ENCODE measurements at places on chromosomes 7 and 10.

DNA sequence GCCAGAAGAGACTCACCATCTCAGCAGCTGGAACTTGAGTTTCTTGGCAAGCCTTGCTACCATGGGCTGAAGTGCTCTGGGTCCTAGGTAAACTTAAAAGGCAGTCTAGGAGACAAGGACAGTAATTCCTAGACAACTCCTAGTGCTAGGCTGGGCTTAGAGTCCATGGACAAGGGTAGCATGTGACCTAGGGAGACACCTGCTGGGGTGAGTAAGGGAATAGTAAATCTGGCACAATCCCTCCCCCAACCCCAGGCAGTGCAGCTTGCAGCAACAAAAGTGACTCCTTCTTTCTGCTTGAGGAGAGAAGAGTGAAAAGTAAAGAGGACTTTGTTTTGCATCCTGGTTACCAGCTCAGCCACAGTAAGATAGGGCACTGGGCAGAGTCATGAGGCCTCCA is 316.5 kb upstream of the IMMP2L start:
- DNase-seq, result no peak

DNA sequence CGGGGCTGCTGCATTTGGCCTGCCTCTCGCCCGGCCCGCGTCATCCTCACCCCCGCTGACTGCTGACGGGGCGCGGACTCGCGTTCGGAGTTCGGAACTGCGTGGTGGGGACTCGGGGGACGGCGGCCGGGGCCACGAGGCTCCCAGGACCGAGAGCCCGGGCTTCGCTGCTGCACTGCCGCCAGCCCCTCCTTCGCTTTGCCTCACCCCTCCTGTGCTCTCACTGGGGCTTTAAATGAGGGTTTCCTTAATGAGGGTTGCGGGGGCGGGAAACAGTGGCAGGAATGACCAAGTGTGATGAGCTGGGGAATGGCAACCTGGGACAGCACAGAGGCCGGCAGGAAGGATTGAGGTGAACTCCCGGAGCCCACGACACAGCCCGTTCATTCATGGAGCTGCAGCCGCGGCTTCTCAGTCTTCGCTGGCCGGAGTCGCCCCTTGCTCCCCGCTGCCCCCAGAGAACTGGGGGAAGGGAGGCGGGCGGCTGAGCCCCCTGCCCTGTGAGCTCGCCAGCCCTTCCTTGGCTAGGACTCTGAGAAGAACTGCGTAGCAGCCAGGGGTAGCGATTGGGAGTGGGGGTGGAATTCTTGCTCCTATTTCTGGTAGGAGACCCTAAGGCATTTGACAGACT is 1.5 kb upstream of the LRRC4 start:
- no peak for DNase-seq

- DNase-seq, result no peak
Observed at GRCh38 chr10:65219444-65219843, 1698.2 kb downstream of the REEP3 start.

GRCh38 chr10:30944005-30944404 is 87.7 kb downstream of the ZNF438 start:
- no peak for DNase-seq

- DNase-seq, result no peak
Observed at GRCh38 chr10:79254333-79255006, 92.8 kb upstream of the PPIF start.

GRCh38 chr10:128540781-128541761 is 414.8 kb upstream of the MKI67 start:
- DNase-seq, result no peak

- no peak for DNase-seq
Observed at GRCh38 chr10:44982114-44982460, 3.5 kb upstream of the DEPP1 start.

GRCh38 chr7:142381727-142382390 is 124.0 kb upstream of the PRSS58 start:
- DNase-seq, result no peak

DNA sequence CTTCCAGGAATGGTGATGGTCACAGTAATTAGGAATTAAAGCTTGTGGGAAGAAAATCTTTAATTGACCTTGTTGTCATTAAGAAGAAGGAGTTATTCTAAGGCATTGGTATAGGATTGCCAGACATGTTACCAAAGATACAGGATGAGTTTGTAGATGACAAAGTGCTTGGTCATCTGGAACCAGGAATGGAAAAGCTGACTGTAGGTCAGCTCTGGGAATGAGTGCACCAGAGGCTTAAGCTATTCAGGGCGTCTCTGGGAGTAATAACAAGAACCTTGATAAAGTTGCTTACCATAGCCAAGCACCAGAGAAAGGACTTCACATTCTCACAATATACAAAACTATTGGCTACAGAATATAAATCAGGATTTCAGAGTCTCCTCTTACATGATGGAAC is 89.0 kb downstream of the PHTF2 start:
- DNase-seq, result no peak

DNA sequence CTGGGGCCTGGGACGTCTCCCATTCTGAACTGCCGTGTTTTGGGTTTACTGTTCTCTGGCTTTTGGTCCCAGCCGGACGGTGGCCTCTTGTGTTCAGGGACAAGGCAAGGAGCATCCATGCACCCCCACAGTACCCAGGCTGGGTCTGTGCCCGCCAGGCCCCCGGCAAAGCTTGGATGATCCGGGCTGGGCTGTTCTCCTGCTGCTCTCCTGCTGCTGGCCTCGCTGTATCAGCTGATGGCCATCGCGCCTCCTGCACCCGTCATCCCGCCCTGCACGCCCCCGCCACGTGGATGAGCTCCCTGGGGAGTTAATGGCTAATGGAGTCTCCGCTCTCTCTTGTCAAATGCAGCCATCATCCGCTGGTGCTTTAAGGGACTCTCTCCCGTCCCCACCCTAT is 14.9 kb upstream of the PSMG3 start:
- DNase-seq, result no peak

DNA sequence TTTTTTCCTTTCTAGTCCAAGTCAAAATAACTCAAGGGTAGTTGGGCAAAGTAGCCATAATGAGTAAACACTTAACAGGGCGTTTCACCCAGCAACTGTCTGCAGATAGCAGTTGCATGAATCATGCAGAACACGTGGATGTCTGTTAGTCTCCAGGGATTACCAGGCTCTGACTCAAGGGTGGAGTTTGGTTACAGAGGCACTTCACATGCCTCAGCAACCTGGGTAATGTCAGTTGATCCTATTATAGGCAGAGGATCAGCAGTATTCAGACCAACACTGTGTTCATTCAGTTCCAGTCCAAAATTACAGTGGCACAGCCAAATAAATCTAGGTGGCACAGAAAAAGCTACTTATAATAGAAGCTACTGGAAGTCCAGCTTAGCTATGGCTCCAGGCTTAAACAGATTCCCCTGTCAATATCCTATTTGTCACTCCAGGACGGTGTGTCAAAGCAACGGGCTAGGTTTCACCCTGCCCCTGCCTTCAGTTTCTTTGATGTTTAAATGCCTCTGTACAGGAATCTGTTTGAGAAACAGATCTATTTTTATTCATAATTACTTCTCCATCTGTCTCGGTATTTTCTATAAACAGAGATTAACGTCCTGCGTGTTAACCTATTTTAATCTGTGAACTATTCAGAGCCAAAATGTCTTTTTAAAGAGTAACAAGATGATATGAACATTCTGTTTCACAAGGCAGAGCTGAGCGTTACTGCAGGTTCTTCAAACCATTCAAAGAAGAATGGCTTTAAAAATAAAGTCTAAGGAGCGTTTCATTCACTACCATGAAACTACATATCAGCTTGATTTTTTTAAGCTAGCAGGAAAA is 162.6 kb upstream of the AKR1E2 start:
- DNase-seq, result no peak

GRCh38 chr7:91503934-91504555 is 239.8 kb downstream of the FZD1 start:
- DNase-seq, result no peak

GRCh38 chr7:13910805-13911551 is 78.5 kb downstream of the ETV1 start:
- DNase-seq, result no peak

DNA sequence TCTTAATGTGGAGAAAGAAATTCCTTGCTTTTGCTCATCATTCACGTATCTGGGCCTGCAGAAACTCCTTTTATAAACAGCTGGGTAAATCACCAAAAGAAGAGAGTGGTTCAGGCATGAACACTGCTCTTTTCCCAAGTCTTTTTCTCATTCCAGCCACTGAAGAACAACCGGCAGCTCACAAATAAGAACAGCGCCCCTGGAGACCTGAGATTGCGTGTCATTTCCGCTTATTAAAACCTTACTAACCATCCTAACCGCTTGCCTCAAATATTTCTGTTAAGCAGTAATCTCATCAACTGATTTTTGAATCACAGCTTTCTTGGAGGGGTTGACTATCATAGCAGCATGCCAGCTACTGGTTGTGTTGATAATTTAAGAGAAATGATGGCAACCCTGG is 213.0 kb upstream of the PLXNA4 start:
- no peak for DNase-seq

GRCh38 chr10:52353960-52354394 is 39.9 kb downstream of the DKK1 start:
- no peak for DNase-seq

DNA sequence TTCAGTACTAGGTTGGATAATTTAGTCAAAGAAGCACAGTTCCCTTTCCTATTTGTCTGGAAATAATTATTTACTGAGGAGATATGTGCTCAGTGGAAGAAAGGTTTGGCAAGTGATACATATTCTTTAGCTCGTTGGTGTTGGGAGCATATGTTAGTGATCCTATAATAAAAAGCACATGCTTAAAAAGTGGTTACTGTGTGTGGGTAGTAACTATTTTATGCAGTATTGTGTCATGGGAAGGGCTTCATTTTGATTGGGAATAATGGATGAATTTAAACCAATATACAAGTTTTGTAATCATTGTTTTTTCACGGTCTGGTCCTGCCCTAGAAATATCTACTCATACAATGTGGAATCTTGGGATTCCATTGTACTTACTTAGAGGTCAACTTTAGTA is 188.7 kb upstream of the PPP1R3A start:
- DNase-seq, result no peak

DNA sequence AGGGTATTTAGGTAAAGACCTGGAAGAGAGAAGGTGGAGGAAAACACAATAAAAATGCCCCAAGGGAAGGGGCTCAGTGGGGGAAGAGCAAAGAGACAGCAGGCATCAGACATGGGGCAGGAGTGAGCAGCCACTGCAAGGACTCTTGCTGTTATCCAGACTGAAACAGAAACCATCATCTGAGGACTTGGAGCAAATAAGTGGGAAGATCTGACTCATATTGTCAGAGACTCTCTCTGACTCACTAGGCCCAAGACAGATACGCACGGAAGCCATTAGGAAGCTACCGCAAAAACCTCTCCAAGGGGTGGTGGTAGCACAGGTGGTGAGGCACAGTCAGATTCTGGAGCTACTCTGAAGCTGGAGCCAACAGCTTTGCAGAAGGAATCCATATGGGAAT is 110.7 kb downstream of the RNF32 start:
- no peak for DNase-seq

DNA sequence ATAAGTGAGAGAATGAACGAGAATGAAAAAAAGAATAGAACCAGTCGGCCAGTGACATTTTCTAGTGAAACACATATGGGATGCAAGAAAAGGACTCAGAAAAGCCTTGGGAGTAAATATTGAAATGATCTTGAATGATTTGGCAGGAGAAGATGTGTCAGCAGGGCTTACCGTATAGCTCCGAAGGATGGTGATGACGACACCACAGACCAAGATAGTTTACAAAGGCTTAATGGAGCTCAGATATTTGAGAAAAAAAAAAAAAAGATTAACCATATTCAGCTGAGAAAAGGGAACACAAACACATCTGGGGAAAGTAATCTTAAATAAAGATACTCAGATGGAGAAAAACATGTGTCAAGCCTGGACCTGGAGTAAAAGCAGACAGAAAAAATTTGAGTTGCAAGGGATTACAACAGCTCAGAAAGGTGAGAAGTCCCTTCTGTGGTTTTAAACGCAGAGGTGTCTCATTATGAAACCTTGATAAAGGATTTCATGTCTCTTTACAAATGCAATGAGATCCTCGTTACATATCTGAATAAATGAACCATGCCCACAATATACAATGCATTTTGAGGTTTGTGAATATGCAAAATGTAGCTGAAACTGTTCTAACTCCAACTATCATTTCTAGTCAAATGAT is 36.0 kb downstream of the DNAJB9 start:
- no peak for DNase-seq

GRCh38 chr10:44262551-44263251 is 122.2 kb downstream of the CXCL12 start:
- DNase-seq, result no peak

DNA sequence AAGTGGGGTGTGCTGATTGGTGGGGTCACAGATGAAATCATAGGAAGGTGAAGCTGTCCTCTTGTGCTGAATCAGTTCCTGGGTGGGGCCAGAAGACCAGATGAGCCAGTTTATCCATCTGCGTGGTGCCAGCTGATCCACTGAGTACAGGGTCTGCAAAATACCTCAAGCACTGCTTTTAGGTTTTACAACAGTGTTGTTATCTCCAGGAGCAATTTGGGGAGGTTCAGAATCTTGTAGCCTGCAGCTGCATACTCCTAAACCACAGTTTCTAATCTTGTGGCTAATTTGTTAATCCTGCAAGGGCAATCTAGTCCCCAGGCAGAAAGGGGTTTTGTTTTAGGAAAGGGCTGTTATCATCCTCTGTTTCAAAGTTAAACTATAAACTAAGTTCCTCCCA is 17.0 kb upstream of the IFRD1 start:
- DNase-seq, result no peak

DNA sequence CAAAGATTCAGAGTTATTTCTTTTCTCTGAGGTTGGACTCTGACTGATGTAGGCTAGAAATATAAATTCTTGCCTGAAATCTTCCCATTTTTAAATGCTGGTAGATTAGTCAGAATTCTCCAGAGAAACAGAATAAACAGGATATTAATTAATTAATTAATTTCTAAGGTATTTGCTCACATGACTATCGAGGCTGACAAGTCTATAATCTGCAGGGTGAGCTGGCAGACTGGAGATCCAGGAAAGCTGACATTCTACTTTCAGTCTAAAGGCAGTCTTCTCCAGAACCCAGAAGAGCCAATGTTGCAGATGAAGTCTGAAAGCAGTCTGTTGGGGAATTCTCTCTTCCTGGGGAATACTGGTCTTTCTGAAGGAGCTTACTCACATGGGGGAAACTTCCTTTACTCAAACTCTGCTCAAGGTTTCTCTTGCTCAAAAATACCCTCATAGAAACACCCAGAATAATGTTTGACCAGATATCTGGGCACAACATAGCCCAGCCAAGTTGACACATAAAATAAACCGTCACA is 189.7 kb downstream of the KIF20B start:
- no peak for DNase-seq

- DNase-seq, result no peak
Observed at GRCh38 chr10:30974355-30974754, 57.3 kb downstream of the ZNF438 start.

- DNase-seq, result no peak
Observed at GRCh38 chr7:87993269-87993668, 59.2 kb downstream of the ADAM22 start.

DNA sequence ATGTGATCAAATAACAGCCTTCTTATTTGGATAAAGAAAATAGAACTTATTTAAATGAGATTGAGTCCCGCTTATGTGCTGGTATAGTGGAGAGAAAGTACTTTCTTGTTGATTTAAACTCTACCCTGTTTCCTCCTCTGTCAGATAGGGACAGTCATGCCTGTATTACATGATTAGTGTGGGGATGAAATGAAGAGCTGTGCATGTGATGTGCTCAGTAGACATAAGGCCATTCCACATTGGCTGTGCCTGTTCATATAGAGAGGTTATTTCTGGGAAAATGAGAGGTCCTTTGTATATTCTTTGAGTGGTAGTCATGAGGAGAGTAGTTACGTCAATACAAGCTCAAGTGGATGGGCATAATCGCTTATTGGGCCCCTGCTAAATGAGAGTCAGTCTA is 5.7 kb downstream of the MTURN start:
- DNase-seq, result no peak

All from stimulated activated CD8-positive, alpha-beta memory T cell treated with anti-CD3 and anti-CD28 coated beads, Interleukin-2, amount 100 ng/mL, for 1 hour (primary cell).